IMR-90 (cell line): ENCODE measurements at places on chromosomes 5 and 9. TPM values are rescaled to one million over a fixed set of nuclear protein-coding genes. Genes with fewer than 3 reads are reported as not detected.
A peak's percentile ranks its signal among the peaks of the same experiment; 100 is the strongest.

GRCh38 chr5:15421921-15422412 is 78.0 kb upstream of the FBXL7 start:
- DNase-seq: no peak

DNA sequence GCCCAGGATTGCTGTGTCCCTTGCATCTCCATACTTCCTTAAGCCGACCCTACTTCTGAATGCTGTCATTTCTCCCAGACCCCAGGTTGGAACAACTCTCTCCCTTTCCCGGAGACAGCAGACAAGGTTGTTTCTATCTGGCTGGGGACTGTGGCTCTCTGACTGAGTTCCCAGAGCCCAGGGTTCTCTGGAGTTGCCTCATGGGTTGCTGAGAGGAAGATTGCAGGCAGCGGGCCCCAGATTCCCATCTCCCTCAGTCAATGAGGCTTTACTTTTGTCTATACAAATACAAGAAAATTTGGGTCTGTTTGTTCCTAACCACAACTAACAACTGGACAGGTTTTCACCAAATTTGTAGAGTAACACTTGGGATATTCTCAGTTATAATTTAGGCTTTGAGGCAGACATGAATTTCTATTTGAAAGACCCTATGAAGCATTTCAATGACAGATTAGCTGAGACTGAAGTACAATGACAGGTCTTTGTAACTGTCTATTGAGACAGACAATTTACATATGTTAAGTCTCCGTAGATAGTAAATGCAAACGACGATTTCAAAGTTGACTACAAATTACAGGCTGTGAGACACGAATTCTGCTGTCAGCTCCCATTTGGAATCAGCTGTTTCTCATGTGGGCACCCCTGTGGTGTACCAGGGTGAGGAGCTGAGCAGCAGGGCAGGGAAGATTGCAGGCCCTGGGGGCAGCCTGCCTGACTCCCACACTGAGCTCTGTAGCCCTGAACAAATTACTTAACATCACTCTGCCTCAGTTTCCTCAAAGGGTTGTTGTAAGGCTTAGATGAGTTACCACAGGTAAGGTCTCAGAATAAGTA is 107.5 kb downstream of the ATP10B start:
- DNase-seq: no peak

DNA sequence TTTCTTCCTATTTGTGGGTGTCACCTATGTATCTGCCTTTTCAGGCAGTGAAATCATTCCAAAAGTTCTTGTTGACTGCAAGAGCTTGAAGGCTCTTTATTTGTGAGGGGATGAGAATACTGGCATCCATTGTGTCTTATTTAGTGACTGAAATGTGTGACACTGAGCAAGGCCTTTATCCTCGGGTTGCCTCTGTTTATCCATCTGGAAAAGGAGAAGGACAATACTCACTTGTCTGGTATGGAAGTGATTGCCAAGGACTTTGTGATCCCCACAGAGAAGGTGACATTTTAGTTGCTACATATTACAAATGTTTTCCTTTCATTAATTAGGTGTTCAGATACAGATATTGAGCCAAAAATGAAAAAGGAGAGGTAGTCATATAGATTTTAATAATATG is 80.2 kb downstream of the ARRDC3 start:
- no peak for DNase-seq

- DNase-seq: no peak
These were observed 22.3 kb downstream of the COL5A1 start for GRCh38 chr9:134663753-134664415.

DNA sequence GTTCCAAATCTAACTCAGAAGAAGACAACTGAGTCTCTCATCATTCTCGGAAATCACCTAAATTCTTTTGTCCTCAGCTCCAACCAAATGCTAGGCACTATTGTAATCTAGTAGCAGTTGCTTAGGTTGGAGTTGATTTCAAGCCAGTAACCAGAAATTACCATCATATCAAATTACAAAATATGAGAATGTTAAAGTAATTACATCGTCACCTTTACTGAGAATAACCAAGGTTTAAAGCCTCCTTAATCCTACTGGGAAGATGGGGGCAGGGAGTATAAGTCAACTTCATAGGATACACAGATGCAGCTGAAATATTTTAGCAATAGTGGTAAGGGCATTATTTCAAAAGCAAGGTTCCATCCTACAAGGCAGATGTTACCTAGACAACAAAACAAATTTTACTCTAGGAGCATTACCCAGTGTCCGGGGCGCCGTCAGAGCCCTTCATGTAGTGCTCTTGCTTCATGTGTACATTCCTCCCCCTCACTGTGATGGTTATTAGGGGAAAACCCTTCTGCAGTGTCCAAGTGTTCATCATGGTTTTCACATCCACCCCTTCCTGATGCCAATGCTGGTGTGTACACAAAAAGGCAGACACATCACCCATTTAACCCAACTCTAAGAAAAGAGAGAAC is 19.5 kb downstream of the ERAP1 start:
- DNase-seq: peak; percentile 17

DNA sequence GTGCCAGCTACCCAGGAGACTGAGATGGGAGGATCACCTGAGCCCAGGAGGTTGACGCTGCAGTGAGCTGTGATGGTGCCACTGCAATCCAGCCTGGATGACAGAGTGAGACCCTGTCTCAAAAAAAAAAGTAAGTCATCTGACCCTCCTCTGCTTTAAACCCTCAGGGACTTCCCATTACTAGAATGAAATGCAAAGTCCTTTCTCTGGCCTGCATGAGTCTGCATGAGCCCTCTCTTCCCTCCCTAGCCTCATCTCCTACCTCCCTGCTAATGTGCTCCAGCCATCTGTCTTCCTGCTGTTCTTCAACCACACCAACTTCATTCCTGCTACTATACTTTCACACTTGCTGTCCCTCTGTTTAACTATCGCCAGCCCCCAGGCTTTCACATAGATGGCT is 15.3 kb downstream of the IL5 start:
- DNase-seq: no peak

The DOK3 gene
- polyA plus RNA-seq: 3.6 and 3.9 TPM in 2 replicates

DNA sequence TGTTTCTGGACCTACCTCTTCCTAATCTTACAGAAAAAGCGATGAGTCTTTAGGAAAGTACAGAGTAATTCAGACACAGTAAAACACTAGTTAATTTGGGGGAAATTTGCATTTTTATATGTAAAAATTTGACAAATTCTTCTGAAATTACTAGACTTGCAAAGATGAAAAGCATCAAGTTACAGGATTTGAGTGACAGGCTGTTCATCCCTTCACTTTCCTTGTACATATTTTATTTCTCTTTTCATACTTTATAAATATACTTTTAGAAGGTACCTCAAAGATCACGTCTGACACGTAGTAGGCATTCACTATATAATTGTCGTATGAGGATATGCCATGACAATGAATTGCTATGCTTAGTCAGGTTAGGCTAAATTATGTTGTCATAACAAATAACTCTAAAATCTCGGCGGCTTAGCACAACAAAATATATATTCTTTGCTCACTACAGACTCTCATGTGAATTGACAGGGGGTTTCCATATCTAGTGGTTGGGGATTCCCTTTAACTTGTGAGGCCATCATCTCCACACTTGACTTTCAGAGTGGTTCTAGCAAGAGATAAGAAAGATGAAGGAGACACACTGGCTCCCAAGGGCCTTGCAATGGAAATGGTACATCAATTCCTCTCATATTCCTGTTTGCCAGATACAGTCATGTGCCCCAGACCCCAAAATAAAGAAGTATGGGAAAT is 154.1 kb upstream of the TUT7 start:
- no peak for DNase-seq

The CRB2 gene
- polyA plus RNA-seq: not detected in 2 replicates

GRCh38 chr5:139391570-139392323 is 2.0 kb upstream of the MZB1 start:
- peak; percentile 28 for DNase-seq

The FBN2 gene
- polyA plus RNA-seq: 22.6 and 26.7 TPM in 2 replicates

DNA sequence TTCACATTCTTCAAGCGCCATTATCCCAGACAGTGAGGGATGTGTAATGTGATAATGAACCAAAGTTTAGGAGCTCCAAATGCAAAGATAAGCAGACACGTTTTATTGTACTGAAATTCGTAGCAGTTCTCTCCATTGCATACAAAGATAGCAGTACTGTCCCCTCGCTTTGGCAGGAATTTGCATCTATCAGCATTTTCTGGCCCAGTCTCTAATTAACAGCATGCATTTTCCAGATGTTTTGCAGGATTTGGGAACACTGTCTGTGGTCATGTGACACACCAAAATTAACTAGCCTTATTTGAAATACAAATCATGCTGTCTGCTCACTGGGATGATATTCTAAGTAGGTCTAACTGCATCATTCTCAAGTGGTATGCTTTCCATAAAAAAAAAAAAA is 235.9 kb upstream of the TRPM3 start:
- no peak for DNase-seq

The CDH6 gene
- 69.1 and 72.2 TPM in 2 replicates for polyA plus RNA-seq

- DNase-seq: no peak
These were observed 31.6 kb downstream of the ACSL6 start for GRCh38 chr5:131979816-131980215.

DNA sequence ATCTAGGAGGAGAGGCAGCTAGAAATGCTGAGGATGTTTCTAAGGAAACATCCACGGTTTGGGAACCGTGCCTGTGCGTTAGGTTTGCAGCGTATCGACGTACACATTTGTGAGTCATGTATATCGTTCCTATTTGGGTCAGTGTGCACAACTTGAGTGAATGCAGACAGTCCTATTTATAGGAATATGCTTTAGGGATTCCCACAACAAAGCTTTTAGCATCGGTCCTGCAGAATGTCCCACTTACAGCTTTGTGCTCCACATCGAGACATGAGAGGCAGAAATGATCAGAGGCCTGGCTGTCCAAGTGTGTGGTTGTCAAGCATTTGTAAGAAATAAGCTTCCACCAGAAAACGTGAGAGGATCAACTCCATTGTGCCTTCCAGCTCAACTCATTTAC is 1282.7 kb upstream of the WWC1 start:
- no peak for DNase-seq

The NAIP gene
- polyA plus RNA-seq: 1.3 and 2.2 TPM in 2 replicates

- DNase-seq: peak; percentile 61
These were observed 64.5 kb downstream of the ERAP1 start for GRCh38 chr5:96743065-96743768.

The SGTB gene
- 5.9 and 7.5 TPM in 2 replicates for polyA plus RNA-seq

The PNPLA7 gene
- polyA plus RNA-seq: 0.70 and 0.89 TPM in 2 replicates

GRCh38 chr9:128253140-128253990 is 22.4 kb downstream of the GOLGA2 start:
- no peak for DNase-seq

The DBH gene
- not detected in 2 replicates for polyA plus RNA-seq

DNA sequence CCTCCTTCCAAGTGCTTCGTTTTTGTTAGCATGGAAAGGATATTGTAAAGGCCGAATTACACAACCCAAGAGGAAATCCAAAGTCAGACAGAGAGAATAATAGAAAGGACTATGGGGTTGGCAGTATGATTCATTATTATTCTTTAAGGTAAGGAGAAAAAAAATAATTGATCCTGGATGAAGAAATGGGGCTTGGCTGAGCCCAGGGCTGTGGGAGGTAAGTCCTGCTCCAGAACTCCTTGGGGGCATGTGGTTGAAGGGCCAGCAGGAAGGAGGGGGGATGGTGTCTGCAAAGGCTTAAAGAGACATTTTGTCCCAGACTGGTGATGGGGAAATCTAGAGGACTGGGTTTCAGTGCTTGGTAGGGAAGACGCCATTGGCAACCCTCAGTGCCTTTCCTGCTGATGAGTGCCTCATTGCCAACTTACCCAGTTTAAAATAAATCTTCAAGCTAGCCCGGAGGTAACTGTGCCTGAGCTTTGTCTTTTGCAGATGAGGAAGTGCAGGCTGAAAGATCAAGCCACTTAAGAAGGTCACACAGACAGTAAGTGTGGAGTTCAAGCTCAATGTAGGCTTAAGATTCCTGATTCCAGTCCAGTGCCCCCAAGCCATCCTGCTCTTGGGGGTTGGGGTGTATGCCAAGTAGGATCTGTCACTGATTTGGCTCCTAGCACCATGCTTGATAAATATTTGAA is 30.2 kb downstream of the FOXI1 start:
- no peak for DNase-seq

DNA sequence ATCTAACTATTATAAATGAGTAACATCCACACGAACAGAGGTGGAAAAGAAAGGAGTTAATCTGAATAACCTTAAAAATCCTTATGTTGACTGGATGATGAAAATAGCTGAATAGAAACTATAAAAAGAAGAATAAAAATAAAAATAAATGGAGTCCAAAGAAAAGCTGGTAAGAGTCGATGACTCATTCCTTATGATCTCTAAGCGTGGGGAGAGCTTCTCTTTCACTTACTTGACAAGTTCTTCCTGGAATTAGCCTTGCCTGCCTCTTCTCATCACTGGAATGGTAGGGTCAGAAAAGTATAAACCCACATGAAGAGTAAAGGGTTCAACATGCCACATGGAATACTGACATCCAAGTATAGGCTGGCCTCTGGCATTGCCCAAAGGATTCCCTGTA is 477.0 kb upstream of the RGMB start:
- peak; percentile 79 for DNase-seq

GRCh38 chr9:134134949-134135342 is 936 bp upstream of the WDR5 start:
- DNase-seq: no peak

The STK32A gene
- 0.03 and 0.12 TPM in 2 replicates for polyA plus RNA-seq

The ANXA1 gene
- polyA plus RNA-seq: 465 and 520 TPM in 2 replicates

The NPR2 gene
- 29.9 and 35.7 TPM in 2 replicates for polyA plus RNA-seq

DNA sequence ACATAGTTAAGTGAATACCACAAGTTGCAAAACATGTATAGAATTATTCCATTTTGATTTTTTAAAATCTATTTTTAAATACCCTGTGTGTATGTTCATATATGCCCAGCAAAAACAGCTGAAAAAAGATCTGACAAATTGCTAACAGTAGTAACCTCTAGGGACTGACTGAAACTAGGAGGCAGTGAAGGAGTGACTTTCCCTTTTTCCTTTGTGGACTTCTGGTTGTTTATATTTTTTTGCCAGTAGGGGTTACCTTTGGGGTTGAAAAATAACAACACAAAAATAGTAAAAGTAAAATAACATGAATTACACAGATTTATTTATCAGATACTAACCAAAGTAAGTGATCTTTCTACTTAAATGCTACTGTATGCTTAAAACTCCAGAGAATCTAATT is 2.9 kb downstream of the MEGF9 start:
- no peak for DNase-seq

- no peak for DNase-seq
These were observed 62.7 kb upstream of the GGTA1 start for GRCh38 chr9:121562301-121562700.

GRCh38 chr5:93532370-93532769 is 48.6 kb downstream of the NR2F1-AS1 start:
- DNase-seq: peak; percentile 94

- no peak for DNase-seq
These were observed 5.2 kb downstream of the ANKDD1B start for GRCh38 chr5:75616371-75616881.

The BRINP1 gene
- not detected in 2 replicates for polyA plus RNA-seq

GRCh38 chr9:2043243-2043642 is 28.1 kb downstream of the SMARCA2 start:
- no peak for DNase-seq
